ENCODE measurements at places on chromosomes 3 and 15.

GRCh38 chr15:33565094-33565493 lies 254.3 kb downstream of the RYR3 start:
- no peak for DNase-seq

GRCh38 chr15:44798826-44799225 lies 62.5 kb downstream of the TRIM69 start:
- DNase-seq, result no peak

DNA sequence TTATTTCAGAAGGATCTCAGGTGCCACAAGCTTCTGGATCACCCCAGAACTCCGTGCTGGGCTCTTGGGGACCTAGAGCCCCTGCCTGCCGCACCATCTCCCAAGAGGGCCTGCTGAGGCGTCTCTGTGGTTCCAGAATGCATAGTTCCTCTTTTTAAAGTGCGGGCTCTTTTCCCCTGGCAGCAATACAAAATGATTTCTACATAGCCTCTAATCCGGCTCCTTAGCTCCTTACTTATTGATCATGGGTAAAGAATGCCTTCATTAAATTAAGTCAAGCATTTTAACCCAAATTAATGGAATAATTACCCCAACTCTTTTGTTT lies 121.9 kb downstream of the ATP10A start:
- no peak for DNase-seq

DNA sequence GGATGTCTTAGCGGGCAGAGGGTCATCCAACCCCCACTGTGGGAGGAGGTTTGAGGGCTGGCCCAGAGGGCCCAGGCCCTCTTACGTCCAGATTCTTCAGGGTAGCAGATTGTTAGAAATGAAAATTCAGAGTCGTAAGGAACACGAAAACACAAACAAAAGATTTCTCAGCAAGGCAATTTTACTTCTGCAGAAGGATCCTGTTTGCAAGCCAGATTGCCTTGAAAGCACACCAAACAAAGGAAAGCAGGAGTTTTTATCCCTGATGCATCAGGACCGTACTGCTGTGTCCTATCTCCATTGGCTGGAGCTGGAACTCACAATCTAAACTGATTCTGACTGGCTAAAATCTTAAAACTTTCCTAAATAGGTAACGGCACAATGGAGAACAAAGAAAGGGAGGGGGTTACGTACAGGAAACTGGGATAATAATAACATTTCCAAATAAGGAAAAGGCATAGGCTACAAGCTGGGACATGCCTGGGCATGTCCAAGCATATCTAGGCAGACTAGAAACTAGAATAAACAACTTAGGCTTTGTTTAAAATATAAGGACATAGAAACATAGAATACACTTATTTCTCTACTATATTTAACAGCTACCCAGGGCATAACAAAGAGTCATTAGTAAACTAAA lies 97.3 kb upstream of the C2CD4B start:
- no peak for DNase-seq

GRCh38 chr15:57611123-57611522 lies 19.4 kb downstream of the MYZAP start:
- DNase-seq, result no peak

DNA sequence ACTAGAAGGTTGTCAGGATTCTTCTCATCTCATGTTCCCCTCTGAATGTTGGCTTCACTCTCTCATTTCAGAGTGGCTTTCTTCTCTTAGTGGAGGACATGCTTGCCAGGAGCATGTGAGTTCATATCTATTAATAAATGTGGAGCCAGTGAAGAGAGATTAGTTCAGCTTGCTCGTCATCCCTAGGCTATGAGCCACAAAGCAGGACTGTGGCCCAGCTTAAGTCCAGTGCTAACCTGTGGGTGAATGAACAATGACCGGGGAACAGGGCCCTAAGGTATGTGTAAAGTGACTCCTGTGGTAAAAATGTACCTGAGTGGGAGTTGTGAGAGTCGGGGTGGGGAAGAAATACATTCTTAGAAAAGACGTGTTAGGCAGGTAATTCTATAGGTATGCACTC lies 96.9 kb upstream of the TBL1XR1 start:
- DNase-seq, result no peak

DNA sequence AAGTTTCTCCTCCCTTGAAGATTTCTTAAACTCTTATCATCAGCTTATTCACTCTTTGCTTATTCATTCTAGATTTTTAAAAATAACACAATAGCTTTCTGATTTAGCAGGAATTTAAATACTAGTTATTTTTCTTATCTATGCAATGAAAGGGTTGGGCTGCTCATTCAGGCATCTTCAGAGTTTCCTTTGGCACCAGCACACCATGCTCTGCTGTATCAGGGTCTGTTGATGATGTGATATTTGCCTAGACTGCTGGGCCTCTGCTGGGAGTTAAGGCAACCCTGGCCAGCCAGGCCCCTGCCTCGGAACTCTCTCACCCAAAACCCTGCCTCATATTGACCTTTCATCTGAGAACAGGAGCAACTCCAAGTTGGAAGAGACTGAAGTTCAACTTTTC lies 35.0 kb downstream of the DRD3 start:
- DNase-seq, result no peak

DNA sequence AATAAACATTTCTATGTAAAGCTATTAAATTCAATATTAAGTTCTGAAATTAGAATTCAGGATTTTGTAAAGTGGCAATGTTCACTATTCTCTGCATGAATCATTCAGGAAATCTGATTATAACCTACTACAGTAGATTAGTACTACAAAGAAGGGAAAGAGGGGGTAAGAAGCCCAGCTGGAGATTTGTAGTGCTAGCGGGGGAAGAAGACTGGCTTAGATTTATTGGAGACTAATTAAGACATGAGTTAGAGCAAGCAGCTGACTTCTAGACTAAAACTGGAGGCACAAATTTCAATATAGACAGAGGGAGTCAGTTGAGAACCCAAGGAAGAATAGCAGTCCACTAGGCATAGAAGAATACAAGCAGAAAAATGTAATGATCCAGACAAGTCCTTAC lies 55.8 kb upstream of the SETMAR start:
- no peak for DNase-seq

All from cortex of kidney (tissue), 1 donor.